EL (cell line): ENCODE measurements at places on chromosomes 5 and 9.
A peak's percentile ranks its signal among the peaks of the same experiment; 100 is the strongest.

GRCh38 chr5:135139381-135140134 lies 105.5 kb upstream of the PITX1 start:
- DNase-seq, result peak; percentile 91

DNA sequence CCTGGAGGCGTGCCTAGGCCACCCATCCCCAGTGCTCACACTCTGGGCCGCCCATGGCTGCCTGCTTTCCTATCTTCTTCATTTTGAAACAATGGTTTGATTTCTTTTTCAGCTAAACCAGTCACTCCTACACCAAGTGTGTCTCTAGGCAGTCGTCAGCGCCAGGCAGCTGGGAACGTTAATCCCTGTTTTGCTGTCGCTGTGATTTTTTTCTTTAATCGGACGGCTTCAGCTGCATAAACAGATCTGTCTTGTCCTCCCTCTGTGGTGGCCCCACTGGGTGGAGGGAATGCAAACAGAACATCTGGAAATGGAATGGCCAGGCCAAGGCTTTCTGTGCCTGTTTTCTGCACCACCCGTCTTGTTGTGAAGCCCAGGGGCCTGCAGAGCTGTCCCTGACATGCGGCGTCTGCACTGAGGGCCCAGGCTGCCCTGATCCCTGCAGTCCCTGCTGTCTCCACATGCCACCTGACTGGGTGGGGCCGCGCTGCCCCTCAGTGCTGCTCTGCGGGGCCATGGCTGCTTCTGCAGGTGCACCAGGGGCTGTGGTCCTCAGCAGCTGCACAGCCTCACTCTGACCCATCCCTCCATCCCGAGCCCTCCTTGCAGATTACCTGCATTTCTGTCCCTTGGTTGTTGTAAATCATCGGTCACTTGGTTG lies 51.5 kb downstream of the WNK2 start:
- DNase-seq, result no peak

DNA sequence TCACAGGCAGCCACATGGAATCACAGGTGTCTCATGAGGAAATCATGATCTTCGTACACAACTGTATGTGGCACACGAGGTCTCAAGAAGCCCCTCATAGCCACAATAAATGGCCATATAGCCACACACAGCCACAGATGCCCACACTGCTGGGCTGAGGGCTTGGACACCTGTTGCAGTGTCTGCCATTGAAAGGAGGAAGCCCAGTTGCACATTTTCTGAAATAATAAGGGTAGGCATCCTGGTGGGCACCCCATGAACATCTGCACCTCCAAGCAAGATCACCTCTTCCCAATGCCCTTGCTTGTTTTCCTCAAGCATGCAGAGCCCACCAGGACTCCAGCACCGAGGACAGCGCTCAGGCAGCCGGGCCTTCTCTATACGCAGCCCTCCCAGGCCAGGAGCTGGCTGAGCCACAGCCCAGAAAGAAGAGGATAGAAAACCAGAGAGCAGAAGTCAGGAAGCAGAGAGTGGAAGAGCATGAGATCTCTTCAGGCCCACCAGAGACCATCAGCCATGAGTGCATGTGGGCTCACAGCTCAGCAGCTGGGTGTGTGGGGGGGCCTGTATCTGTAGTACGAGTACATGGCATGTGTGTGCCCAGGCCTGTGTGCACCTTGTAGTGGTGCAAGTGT lies 1.0 kb upstream of the ACSL6 start:
- DNase-seq, result peak; percentile 45

DNA sequence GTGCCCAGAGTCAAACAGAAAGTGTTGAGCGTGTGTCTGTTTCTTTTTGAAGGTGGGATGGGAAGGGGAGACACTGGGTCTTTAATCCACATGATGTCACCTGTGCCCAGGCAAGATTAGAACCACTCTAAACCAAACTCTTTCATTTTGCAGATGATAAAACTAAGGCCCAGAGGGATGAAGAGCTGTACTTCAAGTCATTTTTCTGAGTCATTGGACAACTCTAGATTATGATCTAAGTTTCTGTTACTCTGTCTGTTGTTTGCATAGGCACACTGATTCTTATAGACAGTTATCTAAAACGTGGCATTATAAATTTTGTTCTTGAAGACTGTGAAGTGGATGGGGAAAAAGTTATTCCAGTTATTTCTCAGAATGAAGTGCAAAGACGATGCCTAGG lies 48.8 kb downstream of the MAST4 start:
- no peak for DNase-seq

DNA sequence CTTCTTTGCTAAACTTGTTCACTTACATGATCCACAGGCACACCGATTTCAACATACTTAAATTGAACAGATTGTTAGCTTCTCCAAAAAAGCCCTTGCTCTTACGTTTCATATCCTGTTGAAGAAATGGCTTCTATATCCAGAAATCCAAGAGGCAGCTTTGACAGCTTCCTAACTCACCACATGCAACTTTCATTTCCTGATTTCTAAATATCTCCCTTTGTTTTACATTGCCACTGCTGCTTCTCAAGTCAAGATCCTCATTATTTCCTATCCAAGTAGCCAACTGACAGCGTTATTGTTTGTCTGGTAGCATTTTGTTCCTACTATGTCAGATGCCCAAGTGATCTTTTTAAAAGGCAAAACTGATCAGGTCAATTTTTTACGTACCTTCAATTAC lies 913.2 kb upstream of the TYRP1 start:
- no peak for DNase-seq

DNA sequence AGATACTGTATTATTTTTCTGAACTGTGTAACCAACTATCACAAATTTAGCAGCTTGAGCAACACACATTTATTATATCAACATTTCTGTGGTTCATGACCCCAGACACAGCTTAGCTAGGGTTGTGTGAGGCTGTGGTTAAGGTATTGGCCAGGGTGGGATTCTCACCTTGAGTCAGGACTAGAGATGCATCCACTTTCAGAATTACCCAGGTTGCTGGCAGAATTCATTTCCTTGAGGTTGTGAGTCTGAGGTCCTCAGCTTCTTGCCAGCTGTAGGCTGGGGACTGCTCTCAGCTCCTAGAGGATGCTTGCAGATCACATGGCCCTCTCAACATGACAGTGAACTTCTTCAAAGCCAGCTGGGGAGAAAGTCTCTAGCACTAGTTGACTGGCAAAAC lies 122.5 kb upstream of the RASGRF2 start:
- no peak for DNase-seq

- DNase-seq, result peak; percentile 97
These were observed 389.1 kb downstream of the ENC1 start for GRCh38 chr5:74251141-74252035.

- no peak for DNase-seq
These were observed 16.0 kb downstream of the TRAF1 start for GRCh38 chr9:120910643-120911042.

GRCh38 chr5:108924457-108924961 lies 176.8 kb downstream of the FER start:
- no peak for DNase-seq

DNA sequence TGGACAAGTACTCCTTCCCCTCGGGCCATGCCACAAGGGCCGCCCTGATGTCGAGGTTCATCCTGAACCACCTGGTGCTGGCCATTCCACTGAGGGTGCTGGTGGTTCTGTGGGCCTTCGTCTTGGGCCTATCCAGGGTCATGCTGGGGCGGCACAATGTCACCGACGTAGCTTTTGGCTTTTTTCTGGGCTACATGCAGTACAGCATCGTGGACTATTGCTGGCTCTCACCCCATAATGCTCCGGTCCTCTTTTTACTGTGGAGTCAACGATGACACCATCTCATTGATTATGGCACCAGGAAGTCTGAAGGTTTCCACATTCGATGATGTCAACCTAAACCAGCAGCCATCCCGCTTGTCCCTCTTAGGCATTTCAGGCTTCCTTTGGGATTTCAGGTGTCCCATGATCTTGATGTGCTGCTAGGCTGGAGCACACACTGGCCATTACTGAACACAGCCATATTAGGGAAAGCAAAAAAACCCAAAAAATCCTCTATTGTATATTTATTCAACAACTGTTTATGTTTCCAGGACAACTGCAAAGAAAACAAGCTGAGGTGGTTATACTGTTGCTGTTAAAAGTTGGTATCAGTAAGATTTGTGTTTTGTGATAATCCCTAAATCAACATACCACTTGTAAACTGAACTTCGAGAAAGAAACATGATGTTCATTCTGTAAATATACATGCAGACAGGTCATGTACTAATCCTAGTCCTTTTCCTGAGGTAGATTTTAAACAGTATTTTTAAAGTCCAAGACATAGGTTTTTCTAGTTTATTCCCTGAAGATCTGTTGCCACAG lies 1.1 kb downstream of the PLPP6 start:
- no peak for DNase-seq

DNA sequence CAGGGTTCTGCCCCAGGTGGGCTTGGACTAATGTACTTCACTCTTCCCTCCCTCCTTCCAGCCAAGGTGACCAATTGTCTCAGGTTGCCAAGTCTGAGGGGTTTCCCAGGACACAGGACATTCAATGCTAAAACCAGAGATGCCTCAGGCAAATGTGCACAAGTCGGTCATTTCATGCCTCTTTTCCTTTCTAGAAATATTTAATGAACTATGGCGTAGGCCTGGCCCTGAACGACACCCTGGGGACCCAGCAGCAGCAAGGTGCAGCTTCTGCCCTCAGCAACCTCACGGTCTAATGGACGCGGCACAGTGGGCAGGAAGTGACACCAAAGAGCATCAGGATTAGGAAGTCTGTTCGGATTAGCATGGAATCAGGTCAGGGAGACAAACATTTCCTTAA lies 148.1 kb downstream of the MTX3 start:
- no peak for DNase-seq

GRCh38 chr9:79604149-79604548 lies 32.4 kb downstream of the TLE4 start:
- no peak for DNase-seq

DNA sequence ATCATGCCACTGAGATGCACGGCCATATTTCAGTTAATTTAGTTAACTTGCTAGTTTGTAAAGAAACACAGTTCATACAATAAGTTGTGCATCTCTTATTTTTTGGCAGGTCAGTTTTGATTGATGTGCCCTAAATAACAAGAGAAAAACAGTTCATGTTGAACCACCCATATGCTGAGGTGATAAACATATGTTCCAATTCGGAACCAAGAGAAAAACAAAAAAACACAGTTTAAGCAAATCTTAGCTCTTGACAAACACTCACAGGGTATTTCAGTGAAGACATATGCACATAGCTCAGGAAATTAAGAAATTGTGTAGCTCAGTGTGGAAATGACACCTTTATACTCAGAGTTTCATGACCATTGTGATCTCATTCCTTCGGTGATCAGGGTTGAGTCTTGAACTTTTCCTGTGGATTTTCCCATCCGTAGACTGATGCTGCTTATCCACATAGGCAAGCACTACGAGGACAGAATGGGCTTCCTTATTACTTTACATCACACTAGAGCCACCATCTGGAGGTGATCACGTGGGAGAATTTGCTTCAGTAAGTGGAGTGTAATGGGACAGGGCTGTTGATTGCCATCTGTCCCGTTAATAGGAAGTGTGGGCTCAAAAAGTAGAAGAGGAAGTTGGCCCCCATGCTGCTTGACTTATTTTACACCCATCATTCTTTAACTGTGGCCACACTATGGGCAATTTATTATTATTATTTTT lies 773.0 kb downstream of the MTRR start:
- DNase-seq, result no peak

DNA sequence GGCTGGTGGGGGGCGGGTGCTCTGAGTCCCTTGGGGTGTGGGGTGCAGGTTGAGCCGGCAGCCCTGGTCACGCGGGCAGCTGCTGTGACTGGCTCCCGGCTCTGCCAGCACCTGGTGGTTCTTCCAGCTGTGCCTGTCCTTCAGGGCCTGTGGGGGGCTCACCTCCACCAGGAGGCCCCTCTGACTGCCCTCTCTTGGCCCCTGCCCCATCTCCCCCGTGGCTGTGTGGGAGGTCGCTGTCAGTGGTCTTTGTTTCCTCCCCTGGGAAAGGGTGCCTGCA lies 3.3 kb downstream of the RXRA start:
- DNase-seq, result no peak

DNA sequence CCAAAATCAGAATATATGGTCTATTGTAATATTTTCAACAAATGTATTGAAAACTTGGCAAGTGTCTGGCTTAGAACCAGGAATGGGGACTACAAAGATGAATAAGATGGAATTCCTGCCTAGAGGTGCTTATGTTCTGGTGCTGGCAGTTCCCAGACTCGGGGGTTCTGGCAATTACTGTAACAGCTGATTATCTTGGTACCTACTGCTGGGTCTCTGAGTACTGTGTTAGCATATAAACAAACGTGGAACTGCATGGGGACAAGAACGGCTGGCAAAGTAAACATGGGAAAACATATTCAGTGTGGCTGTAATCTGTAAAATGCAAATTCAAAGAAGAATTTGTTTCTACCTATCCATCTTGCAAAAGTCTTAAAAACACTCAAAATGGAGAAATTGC lies 89.9 kb downstream of the SLC24A2 start:
- no peak for DNase-seq

DNA sequence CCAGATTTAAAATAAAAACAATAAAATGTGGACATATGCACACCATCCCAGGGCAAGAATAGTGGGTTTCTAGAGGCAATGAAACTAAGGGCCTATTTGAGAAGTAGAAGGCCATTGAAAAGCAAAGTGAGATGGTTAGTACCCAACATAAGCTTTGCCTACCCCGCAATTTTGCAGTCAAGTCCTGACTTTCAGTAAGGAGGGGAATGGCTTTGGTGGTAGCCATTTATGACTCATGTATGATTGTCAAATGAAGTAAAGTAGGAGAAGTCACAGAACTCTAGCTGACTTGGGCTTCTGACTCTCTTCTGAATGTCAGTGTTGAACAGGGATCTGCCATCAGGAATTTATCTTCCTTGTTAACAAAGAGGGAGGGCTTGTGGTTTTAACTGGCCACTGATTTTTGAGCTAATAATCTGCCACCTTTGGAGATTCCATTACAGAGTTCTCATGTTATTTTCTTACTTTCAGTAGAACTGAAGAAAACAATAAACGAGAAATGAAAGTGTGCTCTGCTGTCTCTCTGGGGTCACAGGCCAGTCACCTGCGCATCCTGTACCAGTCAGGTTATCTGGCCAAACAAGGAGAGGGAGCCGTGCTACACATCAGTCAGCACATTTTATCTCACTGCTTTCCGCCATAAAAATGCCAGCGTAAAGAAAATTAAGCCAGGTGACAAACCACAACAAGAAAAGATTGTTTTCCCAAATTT lies 14.3 kb upstream of the SNCAIP start:
- DNase-seq, result no peak

DNA sequence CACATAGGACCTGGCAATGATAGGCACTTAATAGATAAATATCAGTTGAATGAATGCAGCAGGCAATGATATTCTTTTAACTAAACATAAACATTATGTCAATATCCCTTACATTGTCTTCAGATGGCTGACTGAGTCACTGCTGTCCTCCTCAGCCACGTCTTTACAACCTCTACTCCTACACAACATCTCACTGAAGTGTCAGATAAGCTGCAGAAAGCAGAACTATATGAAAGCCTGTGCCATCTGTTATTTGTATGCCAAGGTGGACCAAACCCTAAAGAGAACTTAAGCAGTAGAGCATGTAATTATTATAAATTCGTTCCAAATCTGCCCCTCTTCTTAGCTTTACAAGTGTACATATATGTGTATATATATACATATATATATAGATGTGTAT lies 271.2 kb downstream of the RASEF start:
- no peak for DNase-seq

- peak; percentile 59 for DNase-seq
These were observed 137.0 kb upstream of the ACOT12 start for GRCh38 chr5:81530919-81531318.
